ENCODE measurements at places on chromosomes 5 and 9.

GRCh38 chr5:137292461-137293027 lies 206.6 kb downstream of the SPOCK1 start:
- DNase-seq: peak; percentile 50

DNA sequence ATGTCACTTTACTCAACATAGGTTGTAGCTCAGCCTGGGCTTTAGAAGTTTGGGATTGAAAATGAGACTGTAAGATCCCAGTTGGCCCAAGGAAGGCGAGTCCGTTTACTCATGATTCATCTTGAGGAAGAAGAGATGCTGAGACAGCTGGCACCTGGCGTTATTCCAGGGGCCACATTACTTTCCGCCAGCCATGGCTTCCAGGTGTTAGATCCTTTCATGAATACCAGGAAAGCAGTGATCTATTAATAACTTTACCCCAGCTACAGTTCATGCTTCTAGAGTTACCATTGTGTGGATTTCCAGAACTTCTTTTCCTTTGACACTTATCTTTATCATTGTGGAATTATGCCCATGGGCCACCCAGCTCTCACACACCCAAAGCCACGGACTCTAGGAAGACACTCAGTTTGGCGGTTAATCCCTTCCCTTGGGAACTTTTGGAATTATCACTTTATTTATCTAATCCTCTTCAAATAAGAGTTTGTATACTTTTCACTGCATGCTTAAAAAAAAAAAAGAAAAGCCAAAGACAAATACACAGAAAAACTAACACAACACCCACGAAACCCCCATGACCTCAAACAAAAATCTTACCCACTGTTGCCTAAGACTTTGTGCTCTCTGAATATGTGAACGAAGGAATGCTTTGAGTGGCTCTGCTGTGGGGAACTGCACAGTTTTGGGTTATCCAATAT lies 26.9 kb downstream of the RAI14 start:
- no peak for DNase-seq

DNA sequence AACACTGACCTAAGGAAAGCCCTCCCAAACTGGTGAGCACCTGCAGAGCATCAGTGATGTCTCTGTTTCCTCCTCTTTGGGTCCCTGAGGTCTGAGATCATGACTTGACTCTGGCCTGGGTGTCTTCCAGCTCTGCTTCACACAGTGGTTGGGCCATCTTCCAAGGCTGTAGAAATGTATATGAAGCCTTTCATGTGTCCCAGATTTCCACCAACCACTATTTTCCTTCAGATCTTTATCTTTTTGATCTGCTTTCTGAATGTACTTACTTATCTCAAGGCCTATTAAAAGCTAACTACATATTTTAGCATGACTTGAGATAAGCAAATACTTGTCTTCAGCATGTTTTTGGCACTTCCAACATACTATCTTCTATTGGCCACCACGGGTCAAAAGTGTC lies 47.1 kb downstream of the PRELID2 start:
- no peak for DNase-seq

GRCh38 chr5:2135354-2135753 lies 252.6 kb upstream of the IRX4 start:
- DNase-seq: no peak

GRCh38 chr5:6483880-6484382 lies 35.3 kb downstream of the UBE2QL1 start:
- DNase-seq: no peak

GRCh38 chr5:138515556-138516245 lies 27.3 kb downstream of the ETF1 start:
- no peak for DNase-seq

- DNase-seq: no peak
Observed at GRCh38 chr5:129717751-129718310, 30.1 kb upstream of the MINAR2 start.

GRCh38 chr9:135246248-135247205 lies 159.1 kb downstream of the OLFM1 start:
- DNase-seq: no peak

GRCh38 chr5:99949969-99950524 lies 585.1 kb upstream of the FAM174A start:
- DNase-seq: no peak

DNA sequence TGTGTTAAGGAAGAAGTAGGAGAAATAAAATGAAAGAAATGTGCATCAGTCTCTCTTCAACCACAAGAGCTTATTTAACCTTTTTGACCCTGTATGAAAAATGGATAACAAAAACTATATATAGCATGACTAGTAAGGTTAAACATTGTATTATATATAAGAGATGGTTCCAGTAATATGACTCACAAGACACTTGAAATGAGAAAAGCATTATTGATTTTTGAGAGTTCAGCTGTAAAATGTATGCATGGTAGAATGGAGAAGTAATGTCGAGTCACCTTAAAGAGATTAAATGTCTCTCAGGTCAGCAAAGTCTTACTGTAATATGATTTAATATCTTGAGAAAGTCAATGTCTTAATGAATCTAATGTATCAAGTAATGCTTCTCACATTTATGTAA lies 860.9 kb downstream of the TAF11L14 start:
- DNase-seq: no peak

GRCh38 chr5:140574165-140574564 lies 9.5 kb downstream of the SLC35A4 start:
- no peak for DNase-seq

DNA sequence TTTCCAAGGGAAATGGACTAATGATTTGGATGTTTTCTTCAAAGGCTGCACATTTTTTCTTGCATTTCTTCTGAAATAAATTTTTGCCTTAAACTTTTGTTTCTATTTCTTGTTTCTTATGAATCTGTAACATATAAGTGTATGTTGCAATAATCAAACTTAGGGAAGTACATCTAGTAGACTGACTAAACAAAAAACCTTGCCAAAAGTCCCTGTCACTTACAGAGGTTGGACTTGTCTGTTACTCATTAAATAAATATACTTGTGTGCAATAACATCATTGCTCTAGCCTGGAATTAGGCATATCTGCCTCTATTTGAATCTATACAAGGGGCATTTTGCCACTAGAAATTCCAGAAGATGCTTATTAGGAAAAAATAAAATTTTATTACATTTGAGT lies 56.6 kb downstream of the C6 start:
- DNase-seq: no peak

DNA sequence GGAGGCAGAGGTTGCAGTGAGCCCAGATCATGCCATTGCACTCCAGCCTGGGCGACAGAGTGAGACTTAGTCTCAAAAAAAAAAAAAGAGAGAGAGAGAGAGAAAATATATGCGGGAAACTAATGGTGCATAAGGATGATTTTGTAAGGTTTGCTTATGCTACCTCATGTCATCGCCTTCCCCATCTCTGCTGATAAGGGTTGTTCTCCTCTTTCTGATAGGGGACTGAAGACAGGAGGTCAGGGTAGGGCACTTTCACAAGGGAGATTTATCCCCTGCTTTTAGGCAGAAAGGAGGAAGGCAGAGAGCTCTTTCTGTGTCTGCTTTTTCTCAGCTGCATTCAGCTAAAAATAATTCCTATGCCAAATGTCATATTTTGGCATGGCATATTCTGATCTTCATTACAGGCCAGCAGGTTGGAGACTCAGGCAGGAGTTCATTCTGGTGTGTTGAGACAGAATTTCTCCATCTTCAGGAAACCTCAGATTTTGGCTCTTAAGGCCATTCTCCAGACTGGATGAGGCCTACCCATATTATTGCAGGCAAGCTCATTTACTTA lies 220.2 kb downstream of the AUH start:
- no peak for DNase-seq

DNA sequence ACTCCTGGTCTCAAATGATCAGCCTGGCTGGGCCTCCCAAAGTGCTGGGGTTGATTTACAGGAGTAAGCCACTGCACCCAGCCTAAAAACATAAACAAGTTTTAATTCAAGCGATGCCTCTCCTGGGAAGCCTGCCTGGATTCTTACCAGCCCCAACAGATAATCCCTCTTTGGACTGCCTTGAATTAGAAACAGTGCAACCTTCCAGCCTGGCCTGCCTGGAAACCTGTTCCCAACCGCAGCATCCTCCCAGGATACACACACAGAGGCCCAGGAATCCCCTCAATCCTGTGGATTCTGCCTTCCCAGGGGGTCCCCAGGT lies 19.2 kb downstream of the PTGES start:
- DNase-seq: no peak

GRCh38 chr5:160169326-160169725 lies 50.1 kb upstream of the PWWP2A start:
- no peak for DNase-seq

GRCh38 chr9:112046181-112046580 lies 128.9 kb downstream of the SUSD1 start:
- DNase-seq: no peak

DNA sequence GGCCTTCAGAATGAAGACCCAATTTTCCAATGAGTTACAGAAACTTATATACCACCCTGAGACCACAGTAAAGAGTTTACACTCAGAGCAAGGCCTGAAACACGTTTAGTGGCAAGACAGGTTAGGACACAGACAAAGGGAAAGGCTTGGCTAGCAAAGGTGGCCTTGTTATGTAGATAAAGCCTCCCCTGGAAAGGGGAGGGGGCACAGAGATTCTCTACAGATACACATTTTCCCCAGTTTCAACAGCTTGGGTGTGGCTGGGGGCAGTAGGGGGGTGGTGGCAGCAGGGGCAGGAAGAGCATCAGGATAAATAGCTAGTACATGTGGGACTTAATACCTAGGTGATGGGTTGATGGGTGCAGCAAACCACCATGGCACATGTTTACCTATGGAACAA lies 51.9 kb upstream of the PPP1R2B start:
- DNase-seq: no peak
